ENCODE measurements at places on chromosomes 6 and 20.

GRCh38 chr20:63678667-63679465, 17.6 kb upstream of the TNFRSF6B start:
- DNase-seq: no peak

- DNase-seq: no peak
Observed at GRCh38 chr20:9141921-9142320, 73.0 kb downstream of the PLCB4 start.

GRCh38 chr20:17833036-17833674, 133.4 kb downstream of the BANF2 start:
- no peak for DNase-seq

- DNase-seq: no peak
Observed at GRCh38 chr6:42049116-42049809, 1.1 kb upstream of the TAF8 start.

- no peak for DNase-seq
Observed at GRCh38 chr20:53672484-53673129, 79.0 kb upstream of the ZNF217 start.

GRCh38 chr6:111918825-111919224, 45.6 kb upstream of the FYN start:
- DNase-seq: no peak

DNA sequence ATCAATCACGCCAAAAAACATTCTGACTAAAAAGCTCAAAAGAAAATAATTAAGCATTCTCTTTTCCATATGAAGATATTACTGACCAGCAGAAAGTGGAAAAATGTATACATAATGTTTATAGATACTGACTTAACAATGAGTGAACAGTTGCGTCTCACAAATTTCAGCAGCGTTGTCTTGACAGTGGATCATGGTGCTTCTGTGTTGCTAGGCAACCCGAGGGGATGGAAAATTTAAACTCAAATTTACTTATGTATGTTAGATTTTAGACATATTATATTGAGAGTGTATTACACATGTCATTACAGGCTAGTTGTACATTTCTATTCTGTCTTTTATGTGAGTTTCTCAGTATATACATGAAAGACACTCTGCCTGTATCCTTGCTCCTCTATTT, 110.2 kb downstream of the LAMA2 start:
- no peak for DNase-seq

DNA sequence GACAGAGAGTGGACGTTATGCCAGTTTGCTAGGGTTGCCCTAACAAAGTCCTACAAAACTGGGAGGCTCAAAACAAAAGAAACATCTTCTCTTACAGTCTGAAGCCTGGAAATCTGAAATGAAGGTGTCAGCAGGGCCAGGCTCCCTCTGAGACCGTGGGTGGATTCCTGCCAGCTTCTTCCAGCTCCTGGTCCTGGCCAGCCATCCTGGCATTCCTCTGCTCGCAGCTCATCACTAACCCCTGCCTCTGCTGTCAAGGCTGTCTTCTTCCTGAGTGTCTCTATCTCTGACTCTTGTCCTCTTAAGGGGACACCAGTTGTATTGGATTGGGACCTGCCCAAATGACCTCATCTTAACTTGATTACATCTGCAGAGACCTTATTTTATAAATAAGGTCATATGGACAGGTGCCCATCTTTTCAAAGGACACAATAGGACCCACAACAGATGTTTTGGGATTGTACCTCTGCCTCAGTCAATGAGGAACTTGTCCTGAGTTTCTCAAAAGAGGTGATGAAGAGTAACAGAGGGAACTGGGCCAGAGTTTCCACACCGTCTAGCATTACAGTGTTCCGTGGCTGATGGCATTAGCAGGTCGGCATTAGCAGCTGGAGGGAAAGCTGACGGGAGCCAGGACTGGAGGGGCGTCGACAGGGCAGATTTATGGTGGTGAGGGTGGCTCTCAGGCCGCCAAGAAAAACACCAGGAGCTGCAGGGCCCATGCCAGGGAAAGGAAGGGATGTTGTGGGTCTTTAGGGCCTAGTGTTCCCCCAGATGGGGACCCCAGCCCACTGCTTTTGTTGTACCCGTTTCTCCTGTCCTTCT, 157.3 kb downstream of the TBXT start:
- DNase-seq: no peak

DNA sequence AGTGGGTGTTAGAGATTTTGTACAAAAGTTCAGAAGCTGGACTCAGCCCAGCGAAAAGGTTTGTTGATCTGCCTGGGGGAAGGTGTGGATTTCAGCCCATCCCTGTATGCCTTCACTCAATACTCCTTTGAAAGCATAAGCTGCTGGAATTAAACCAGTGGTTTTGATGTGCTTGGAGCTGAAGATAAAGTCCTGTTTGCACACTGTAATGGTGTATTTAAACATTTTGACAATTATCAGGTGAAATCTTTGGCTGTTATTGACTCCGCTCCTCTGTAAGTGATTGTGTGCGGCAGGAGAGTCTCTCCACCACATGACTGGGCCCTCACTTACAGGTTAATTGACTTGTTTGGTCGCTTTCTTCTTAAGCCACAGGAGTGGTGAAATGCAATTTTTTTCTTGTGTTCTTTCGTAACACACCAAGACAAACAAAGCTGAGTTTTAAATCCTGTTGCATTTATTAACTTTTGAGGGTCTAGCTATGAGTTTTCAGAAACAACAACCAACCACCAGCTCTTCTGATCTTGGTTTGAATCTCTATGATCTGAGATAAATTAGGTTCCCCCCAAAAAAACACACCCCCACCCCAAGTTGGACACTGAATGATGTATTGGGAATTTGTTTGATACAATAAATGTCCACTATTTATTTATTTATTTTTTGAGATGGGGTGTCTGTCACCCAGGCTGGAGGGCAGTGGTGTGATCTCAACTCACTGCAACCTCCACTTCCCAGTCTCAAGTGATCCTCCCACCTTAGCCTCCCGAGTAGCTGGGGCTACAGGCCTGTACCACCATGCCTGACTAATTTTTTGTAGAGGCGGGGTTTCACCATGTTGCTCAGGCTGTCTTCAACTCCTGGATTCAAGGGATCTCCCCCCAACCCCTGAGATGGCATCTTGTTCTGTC, 46.3 kb upstream of the NCOA3 start:
- no peak for DNase-seq

GRCh38 chr6:118932421-118932820, 2.5 kb downstream of the MCM9 start:
- DNase-seq: no peak

- no peak for DNase-seq
Observed at GRCh38 chr6:128512296-128512695, 8.1 kb downstream of the PTPRK start.

- peak; percentile 5 for DNase-seq
Observed at GRCh38 chr6:43246301-43247113, 3.2 kb downstream of the TTBK1 start.

- no peak for DNase-seq
Observed at GRCh38 chr6:96089173-96089572, 73.4 kb downstream of the FUT9 start.

DNA sequence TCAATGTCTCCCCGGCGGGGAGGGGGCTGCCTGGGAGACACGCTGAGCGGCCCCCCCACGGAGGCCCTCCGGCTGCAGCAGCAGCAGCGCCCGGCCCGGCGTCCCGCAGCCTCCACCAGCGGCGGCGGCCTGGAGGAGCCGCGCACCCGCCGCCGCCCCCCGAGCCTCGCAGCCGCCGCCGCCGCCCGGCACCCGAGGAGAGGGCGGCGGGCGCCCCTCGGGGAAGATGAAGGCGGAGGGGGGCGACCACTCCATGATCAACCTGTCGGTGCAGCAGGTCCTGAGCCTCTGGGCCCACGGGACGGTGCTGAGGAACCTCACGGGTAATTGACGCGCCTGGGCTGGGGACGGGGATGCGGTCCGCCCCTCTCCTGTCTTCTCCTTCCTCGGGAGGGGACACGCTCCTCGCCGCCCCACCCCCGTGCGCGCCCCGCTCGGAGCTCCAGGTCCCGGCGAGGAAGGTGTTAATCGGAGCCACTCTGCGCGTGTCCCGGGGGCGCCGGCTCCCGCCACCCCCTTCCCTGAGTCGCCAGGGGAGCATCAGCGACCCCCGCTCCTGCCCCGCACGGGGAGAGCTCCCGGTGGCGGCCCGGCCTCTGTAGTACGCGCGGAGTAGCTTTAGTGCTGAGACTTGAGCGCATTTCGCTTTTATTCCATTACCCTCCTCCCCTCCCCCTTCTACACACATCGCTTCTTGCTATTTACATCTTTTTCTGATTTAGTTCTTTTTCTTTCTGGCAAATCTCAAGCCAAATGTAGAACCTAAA, 686 bp downstream of the TMEM170B start:
- no peak for DNase-seq

- DNase-seq: no peak
Observed at GRCh38 chr20:61845233-61845671, 220.4 kb downstream of the TAF4 start.

- DNase-seq: no peak
Observed at GRCh38 chr20:57658833-57659516, 38.7 kb upstream of the ZBP1 start.

- DNase-seq: no peak
Observed at GRCh38 chr6:166957087-166957804, 896 bp upstream of the RNASET2 start.

GRCh38 chr20:9068841-9069663, at the start of gene PLCB4:
Gene PLCB4 (plus strand): TSS chr20:9069087. CDS start chr20:9307815, 238,728 bp downstream.
- peak; percentile 88 for DNase-seq

GRCh38 chr6:34527751-34528670, 28.1 kb downstream of the SPDEF start:
- no peak for DNase-seq

GRCh38 chr20:51480507-51481270, 61.8 kb downstream of the NFATC2 start:
- DNase-seq: no peak

DNA sequence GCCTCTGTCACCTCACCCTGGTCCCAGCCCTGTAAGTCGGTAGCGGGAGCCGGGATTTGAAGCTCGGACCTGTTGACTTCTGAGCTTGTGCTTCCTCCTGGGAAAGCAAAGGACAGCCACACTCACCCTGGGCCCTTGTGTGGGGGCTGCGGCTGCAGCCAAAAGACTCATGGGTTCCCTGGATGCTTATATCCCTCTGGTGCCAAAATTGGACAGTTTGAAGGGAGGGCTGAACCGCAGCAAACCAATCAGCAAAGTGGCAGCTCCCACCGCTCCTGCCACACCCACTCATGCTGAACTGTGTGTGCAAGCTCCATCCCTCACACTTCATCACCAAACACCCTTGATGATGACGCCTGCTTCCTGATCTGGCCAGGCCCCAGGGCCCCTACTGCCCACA, 3.9 kb upstream of the CCN5 start:
- DNase-seq: no peak

GRCh38 chr20:60203451-60203850, 245.2 kb downstream of the CDH26 start:
- no peak for DNase-seq

GRCh38 chr6:656460-657252, at the start of gene HUS1B:
Gene HUS1B (minus strand): TSS chr6:657100. CDS start chr6:656944, 156 bp downstream.
- no peak for DNase-seq

GRCh38 chr20:41074441-41074840, 45.8 kb downstream of the TOP1 start:
- DNase-seq: no peak

DNA sequence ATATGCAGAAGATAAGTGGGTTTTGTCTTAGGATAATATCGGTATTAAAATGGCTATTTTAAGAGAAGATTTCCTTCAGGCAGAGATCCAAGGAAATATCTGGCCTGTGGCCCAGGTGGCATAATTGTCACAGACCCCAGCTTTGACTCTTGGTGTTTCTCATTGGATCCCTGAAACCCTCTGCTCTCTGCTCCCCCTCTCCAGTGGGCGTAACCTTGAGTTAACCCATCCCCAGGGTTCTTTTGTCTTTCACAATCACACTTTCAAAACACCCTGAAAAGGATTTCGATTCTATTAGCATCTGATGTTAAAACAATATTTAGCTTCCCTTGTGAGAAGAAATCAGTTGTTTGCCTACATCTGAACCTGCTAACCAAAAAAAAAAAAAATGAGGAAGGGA, 7.2 kb downstream of the SSTR4 start:
- DNase-seq: no peak

DNA sequence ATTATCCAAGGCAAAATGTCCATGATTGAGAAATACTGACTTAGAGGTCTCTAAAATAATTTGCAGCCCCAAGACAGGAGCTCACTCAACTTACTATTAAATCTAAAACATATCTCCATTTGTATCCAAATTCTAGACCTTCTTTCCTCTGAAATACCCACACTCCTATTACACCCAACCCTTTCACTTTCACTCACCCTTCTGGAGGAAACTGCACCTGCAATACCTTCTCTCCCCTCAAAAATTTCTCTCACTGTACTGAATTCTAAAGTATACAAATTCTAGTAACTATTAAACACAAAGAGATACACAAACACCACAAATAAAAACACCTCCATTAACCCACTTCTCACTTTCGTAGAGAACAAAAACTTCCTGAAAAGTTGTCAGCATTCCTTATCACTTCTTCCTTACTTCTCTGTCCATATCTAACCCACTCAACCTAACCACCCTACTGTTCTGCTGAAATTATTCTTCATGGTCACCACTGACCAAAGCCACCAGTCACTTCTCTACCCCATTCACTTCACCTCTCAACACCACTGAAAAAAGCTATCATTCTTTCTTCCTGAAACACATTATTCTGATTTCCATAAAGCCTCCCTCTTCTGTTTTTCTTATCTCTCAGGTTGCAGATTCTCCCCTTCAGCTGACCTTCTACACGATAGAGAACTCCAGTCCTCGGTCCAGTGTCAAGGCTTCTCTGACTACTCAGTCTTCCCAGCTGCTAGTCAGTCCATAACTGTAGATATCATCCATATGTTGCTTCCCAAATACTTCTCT, 12.0 kb downstream of the LMBRD1 start:
- no peak for DNase-seq

GRCh38 chr6:90021711-90022110, 127.4 kb downstream of the GJA10 start:
- DNase-seq: no peak
